Right ventricle myocardium inferior (tissue), 1 donor: ENCODE measurements at places on chromosomes 13 and 19.

GRCh38 chr13:54536112-54536511, 1507.5 kb downstream of the OLFM4 start:
- DNase-seq, result no peak

- no peak for DNase-seq
Measured at GRCh38 chr13:102091231-102091630, 310.6 kb downstream of the FGF14 start.

DNA sequence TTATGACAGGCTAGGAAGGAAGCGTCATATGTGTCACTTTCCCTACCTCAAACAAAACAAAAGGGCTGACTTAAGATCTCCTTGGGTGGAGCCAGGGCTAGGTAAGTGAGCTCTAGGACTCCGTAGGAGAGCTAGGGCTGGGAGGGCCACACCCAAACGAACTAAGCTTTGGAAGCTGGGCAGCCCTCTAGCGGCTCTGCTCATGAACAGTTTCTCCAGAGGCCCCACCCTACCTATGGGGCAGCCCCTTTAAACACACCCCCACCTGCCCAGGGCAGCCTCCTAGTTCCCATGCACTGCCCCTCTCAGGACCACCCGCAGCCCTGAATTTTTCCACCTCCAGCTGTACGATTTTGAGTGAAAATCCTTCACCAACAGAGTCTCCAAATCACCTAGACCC, 3.5 kb downstream of the PEG3 start:
- DNase-seq, result no peak

DNA sequence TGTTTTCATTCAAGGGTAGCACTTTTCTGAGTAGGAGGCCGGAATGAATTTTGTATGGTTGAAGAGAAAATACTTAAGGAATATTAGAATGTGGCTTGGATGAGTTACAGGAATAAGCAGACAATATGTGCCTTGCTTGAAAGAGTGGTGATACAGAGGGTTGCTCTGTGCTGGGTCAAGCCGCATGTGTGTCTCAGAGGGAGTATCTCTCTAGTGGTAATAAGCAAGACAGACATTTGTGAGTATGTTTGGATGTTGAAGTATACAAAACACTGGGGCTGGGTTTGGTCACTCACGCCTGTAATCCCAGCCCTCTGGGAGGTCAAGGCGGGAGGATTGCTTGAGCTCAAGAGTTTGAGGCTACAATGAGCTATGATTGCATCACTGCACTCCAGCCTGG, 103.9 kb downstream of the LMO7 start:
- DNase-seq, result no peak

DNA sequence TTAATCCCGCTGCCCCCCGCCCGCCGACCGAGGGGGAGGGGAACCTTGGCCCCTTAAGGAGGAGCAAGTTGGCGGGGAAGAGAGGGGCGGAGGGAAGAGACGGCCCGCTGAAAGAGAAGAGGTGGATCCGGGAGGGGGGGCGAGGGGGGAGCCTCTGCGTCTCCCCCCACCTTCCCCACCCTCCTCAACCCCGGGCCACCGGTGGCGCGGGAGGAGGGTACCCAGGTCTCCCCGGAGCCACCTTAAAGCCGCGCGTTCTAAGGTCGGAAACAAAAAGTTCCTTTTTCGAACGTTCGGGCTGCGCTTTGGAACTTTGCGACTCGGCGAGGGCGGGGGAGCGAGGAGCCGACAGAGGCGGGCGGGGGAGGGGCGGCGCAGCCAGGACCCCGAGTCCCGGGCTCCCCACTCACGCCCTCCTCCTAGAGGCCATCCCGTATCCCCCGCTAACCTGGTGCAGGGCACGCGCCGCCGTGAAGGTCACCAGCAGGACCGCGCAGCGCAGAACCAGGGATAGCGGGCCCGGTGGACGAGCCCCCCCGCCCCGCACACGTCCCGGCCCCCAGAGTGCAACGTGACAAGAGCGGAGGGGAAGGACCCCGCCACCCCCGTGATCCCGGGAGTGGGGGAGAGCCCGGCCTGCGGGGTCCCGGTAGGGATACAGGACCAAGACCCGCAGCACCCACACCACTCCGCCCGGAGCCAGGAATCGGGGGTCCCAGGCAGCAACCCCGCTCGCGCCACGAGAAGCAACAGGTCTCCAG, 659 bp downstream of the ERF start:
- peak; percentile 90 for DNase-seq

DNA sequence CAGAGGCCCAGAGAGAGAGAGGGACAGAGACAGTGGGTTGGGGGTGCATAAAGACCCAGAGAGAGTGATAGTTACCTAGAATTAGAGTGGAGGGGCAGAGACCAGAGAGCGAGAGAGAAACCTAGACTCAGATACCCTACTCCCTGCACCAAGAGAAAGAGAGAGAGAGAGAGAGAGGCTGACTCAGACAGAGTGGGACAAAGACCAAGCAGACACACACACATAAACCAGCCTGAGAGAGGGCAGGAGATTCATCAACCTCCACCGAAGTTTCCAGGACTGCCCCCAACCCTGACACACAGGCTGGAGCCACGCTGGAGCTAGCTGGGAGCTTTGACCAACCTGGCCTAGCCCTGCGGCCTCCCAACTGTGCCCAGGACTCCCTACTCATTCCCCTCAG, 12.9 kb downstream of the SYT3 start:
- DNase-seq, result no peak

GRCh38 chr19:11374433-11375142, at the start of gene SWSAP1:
Gene SWSAP1 (plus strand): TSS chr19:11374666. CDS start chr19:11374681, 15 bp downstream.
- DNase-seq, result peak; percentile 99

GRCh38 chr19:21158523-21159135, 16.8 kb downstream of the ZNF431 start:
- DNase-seq, result no peak

- peak; percentile 90 for DNase-seq
Measured at GRCh38 chr19:18469069-18469846, 31.3 kb upstream of the ISYNA1 start.

DNA sequence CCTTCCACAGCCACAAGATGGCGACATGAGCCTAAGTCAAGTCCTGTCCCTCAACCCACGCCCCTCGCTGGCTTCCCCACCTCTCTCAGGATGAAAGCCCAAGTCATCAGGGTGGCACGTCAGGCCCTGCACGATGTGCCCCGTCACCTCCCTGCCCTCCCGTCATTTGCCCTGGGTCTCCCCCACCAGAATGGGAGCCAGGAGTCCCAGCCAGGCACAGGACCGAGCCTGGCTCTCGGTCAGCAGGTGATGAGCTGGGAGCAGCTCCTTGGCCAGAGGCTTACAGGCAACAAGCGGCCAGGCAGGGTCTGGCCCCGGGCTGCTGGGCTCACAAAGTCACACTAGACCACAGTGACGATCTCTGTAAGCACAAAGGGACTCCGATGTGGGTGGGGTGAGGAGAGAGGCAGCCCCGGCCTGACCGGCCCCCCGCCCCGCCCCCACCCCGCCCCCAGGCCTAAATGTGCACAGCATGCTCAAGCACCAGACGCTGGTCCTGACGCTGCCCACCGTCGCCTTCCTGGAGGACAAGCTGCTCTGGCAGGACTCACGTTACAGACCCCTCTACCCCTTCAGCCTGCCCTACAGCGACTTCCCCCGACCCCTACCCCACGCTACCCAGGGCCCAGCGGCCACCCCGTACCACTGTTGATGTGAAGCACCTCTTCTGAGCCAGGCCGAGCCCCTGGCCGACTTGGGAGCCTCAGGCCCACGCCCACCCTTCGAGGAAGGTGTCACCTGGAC, 7.3 kb downstream of the MRPL4 start:
- peak; percentile 86 for DNase-seq

- peak; percentile 87 for DNase-seq
Measured at GRCh38 chr19:48683349-48683748, 10.5 kb upstream of the NTN5 start.

DNA sequence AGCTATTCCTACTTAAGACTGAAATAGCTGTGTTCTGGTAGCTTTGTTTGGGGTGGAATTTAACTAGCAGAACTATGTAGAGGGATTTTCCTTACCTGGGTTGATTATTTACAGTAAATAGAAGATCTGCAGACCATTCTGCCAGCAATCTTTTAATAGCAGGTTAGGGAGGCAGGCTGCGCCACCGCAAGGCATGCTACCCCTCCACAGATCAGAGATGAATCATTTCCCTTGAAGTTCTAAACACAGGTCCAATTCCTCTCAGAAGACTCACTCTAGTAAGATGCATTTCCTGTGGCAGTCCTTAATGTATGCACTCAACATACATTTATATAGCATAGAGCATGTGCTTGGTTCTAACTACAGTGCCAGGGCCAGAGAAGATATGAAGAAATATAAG, 109.0 kb downstream of the TNFRSF19 start:
- DNase-seq, result no peak

DNA sequence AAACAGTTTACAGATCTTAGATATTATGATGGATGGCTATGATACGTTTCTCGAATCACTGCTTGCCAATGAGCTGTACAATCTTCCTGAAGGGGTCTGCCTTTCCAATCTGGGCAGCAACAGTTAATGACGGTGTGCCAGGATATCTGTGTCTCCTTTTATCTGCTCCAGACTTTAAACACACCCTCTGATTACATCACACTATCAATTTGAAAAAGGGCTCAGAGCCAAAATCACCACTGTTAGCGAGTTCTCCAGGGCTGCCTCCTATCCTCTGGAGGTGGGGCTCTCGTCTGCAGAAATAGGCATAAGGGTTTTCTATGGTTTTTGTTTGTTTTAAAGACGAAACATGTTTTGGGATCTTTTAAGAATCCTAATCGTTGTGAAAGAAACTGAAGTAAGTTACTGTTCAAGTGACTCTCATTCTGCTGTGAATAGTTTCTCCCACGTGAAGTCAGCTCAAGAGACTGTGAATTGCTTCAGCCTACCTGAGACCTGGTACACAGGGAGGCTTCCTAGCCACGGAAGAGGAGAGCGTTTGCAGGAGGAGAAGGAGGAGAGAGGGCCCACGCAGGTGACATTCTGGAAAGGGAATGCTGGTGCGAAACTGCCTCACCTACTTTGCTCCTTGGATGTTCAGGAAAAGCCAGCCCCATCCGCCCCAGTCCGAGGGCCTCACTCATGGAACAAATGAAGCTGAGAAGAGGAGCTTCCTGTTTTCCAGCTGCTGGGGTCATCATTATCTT, 15.2 kb upstream of the GJA3 start:
- no peak for DNase-seq

DNA sequence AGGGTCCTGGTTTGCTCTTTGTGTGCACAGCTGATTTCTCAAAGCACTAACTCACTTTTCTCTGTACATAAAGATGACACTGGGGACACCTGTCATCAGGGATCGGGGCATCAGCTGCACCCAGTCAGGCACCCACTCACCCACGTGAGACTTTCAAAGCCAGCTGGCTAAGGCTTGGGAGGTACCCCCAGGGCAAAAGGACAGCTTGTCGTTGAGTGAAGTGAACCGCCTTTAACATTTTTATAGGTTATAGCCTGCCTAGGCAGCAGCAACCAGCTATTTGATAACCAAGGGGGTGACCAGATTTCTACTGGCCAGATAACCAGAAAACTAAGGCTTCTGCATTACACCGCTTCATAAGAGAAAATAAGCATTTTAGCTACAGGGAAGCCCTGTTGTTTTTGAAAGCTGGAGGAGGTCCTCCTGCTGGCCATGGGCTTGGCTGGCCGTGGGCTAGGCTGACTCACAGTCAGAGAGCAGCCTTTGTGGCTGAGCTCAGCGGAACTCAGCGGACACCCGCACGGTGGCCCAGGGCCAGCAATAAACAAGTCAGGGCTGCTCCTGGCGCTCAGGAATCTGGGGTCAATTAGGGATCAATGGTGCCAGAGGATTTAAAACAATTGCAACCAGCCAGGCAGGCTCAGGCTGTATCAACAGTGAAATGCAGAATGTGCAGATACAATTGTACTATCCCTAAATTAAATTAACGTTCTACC, 57.1 kb downstream of the ALOX5AP start:
- DNase-seq, result peak; percentile 89

DNA sequence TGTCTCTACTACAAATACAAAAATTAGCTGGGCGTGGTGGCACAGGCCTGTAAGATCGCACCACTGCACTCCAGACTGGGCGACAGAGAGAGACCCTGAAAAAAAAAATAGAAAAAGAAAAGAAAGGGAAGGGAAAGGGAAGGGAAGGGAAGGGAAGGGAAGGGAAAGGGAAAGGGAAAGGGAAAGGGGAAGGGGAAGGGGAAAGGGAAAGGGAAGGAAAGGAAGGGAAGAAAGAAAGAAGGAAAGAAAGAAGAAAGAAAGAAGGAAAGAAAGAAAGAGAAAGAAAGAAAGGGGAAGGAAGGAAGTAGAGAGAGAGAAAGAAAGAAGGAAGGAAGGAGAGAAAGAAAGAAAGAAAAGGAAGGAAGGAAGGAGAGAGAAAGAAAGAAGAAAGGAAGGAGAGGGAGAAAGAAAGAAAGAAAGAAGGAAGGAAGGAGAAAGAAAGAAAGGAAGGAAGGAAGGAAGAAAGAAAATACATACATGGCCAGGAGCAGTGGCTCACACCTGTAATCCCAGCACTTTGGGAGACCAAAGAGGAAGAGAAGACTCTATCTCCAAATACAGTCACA, 8.1 kb upstream of the SYDE1 start:
- no peak for DNase-seq

- no peak for DNase-seq
Measured at GRCh38 chr13:65762012-65762411, 1468.1 kb downstream of the PCDH9 start.

DNA sequence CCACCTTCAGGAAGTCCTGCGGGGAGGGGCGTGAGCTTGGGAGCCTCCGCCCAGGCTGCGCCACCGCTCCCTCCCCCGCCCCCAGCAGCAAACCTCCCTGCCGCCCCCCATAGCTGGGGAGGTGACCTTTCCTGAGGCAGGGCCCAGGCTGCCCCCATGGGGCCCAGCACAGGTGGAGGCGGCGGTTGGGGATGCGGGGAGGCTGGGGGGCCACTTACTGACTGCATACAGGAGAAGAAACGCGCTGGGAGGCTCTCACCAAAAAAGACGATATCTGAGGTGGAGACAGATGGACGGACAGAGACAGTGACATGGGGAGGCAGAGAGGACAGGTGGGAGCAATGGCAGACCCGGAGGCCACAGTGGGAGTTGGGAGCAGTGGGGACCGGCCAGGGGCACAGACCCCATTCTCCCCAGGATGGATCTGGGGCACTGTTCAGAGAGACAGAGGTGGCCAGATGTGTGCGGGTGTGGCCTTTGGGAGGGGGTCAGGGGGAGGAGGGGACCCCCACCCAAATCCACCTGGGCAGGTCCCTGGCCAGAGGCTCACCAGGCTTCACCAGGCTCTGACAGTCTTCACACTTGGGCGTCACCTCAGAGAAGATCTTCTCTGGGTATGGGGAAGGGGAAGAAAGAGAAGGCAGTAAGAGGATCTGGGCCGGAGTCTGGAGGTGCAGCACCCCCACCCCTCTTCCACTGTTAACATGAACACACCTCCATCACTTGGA, 3.0 kb upstream of the RINL start:
- no peak for DNase-seq

- no peak for DNase-seq
Measured at GRCh38 chr13:27151798-27152599, 19.6 kb downstream of the USP12 start.

- peak; percentile 85 for DNase-seq
Measured at GRCh38 chr13:80341756-80342370, 937 bp upstream of the SPRY2 start.

- DNase-seq, result peak; percentile 80
Measured at GRCh38 chr19:57171551-57172081, 4.3 kb upstream of the DUXA start.

- DNase-seq, result peak; percentile 25
Measured at GRCh38 chr19:7861619-7862412, 12.4 kb downstream of the PRR36 start.

- DNase-seq, result no peak
Measured at GRCh38 chr13:26989261-26989956, 182.2 kb downstream of the USP12 start.

GRCh38 chr13:29384466-29384865, 211.0 kb downstream of the SLC7A1 start:
- DNase-seq, result no peak

GRCh38 chr13:46343279-46343994, 43.6 kb downstream of the RUBCNL start:
- DNase-seq, result no peak

GRCh38 chr13:34591129-34591528, 350.9 kb upstream of the NBEA start:
- no peak for DNase-seq
